ENCODE measurements at places on chromosomes 3 and 15.

DNA sequence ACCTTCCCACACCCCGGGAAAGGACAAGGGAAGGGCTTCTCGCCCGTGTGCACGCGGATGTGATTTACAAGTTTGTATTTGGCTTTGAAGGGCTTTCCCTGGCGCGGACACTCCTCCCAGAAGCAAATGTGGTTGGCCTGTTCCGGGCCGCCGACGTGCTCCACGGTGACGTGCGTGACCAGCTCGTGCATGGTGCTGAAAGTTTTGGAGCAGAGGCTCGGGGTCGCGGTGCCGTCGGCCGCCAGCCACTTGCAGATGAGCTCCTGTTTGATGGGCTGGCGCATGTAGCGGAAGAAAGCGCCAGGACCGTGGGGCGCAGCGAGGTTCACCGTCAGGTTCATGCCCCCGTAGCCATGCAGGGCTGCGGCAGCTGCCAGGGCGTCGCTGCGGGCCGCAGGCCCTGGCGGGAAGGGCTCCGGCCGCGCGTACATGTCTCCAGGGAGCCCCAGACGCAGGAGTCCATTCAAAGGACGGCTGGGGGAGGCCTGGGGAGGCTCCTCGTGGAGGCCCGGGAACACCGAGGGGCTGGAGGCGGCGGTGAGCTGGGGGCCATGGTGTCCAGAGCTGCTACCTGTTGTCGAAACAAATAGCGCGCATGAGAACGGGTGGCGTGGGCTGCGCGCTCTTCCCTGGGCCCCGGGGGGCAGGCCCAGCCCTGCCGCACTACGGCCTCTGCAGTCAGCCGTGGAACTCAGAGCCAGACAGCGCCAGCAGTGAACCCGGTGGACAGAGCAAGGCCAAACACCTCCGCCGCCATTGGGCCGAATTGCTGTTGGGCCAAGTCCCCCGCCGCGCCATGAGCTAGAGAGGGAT is 10.2 kb downstream of the ZIC4 start:
- DNase-seq, result no peak

DNA sequence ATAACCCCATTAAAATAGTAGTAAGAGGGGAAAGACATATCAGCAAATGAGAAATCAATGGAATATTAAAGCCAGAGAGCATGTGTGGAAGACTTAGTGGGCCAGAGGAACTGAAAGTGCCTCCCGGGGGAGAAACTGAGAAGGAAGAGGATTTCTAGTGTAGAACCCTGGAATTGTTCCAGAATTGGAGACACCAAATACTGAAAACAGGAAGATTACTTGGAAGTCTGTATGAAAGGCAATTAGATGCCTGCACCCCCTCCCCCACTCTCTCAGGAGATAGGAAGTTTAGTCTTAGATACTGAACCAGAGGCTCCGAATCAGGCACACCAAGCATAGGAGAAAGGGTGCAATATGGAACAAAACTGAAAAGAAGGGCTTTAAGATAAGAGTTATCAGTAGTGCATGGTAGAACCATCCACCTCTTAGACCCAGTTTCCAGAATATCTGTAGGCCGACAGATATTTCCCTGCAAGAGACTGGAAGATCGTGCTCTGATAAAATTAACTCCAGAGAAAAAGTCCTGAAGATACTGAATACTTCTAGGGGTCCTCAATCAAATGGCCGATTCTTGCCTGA is 32.4 kb downstream of the KLHL18 start:
- DNase-seq, result no peak

GRCh38 chr15:43523646-43524045 is 6.2 kb downstream of the MAP1A start:
- DNase-seq, result no peak

- no peak for DNase-seq
These were observed 24.2 kb downstream of the DENND4A start for GRCh38 chr15:65767895-65768294.

DNA sequence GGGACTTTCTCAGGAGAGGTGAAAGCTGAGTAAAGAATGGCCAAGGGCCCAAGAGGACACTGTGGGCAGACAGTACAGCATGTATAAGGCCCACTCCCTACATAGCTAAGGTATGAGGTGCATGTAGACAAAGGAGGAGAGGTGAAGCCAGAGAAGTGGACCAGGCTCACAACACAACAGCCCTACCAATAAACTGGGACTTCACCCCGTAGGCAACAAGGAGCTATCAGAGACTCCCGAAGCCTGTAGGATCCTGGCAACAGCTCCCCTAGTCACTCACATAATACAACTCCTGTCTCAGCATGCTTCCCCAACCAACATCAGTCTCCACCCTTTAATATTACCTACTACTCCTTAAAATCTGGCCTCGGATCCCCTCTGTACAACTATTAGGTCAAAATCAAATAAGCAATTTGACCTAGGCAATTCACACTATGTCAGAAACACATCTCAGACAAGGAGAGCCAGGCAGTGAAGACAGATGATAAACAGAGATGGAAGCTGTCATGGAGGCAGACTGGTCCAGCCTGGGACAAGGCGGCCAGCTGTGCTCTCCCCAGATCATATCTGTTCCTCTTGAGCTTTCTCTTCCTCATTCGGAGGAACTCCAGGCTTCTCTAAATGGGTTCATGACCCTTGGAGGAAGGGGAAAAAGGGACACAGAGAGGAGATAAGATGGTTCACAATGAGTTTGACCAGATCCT is 1.4 kb downstream of the XXYLT1 start:
- DNase-seq, result no peak

- no peak for DNase-seq
These were observed 1.1 kb downstream of the TPRG1 start for GRCh38 chr3:189172668-189173419.

GRCh38 chr3:72728958-72729467 is 119.2 kb downstream of the SHQ1 start:
- DNase-seq, result no peak

GRCh38 chr15:91795235-91795634 is 58.3 kb upstream of the SLCO3A1 start:
- no peak for DNase-seq

DNA sequence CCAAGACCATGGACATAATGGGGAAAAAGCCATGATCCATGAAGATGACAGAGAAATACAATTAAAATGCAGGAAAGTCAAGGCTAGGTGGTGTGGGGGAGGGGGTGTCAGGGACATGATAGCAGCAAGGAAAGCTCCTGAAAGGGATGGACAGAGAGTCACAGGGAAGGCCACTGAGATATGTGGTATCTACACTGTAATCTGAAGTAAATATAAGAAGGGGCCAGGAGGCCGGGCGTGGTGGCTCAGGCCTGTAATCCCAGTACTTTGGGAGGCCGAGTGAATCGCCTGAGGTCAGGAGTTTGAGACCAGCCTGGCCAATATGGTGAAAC is 62.5 kb downstream of the FOXP1 start:
- DNase-seq, result no peak

GRCh38 chr15:61169904-61170695 is 59.0 kb downstream of the RORA start:
- DNase-seq, result no peak

DNA sequence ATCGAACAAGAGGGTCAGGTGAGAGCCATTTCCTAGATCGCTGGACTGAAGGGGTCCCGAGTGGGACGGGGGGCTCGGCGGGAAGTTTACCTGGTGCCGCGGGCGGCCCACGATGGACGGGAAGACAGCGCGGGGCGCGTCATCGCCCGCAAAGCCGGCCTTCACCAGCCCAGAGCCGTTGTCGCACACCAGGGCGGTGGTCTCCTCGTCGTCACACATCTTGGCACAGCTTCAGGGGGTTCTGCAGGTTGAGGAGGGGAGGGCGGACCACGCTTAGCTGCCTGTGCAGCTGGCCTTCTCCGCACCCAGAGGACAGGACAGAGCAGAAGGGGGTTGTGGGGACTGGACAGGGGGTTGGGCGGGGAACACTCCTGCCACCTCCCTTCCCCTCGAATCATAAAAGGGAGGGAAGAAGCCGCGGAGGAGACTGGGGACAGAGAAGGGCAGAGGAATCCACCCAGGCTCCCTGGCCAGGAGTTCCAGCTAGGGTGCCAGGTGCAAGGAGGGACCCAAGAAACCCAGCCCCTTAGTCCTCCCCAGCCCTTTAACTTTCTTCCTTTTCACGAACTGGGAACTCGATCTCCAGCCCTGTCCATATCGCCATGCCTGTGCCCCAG is 651 bp downstream of the ACTC1 start:
- DNase-seq, result no peak

GRCh38 chr3:73383470-73384049 is 241.2 kb downstream of the PDZRN3 start:
- no peak for DNase-seq

GRCh38 chr3:61665987-61666386 is 104.6 kb downstream of the PTPRG start:
- no peak for DNase-seq

- DNase-seq, result no peak
These were observed 116.1 kb downstream of the ANP32A start for GRCh38 chr15:68704496-68705021.

DNA sequence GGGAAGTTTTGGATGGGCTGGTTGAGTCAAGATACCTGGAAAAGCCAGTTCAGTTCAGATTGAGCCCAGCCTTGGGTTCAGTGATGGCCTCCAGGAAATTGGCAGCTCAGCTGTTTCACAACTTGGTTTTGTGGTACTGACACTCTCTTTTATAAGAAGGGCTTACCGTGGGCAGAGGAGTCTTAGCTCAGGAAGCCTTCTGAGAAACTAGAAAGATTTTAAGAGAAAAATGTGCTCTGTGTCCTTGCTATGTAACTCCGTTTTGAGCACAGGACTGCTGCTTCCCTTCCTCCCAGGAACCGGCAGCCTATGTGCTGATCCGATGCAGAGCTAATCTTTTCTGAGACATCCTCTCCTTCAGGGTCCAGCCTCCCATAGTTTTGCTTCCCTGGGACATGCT is 46.6 kb upstream of the RASGRP1 start:
- DNase-seq, result peak; percentile 86

DNA sequence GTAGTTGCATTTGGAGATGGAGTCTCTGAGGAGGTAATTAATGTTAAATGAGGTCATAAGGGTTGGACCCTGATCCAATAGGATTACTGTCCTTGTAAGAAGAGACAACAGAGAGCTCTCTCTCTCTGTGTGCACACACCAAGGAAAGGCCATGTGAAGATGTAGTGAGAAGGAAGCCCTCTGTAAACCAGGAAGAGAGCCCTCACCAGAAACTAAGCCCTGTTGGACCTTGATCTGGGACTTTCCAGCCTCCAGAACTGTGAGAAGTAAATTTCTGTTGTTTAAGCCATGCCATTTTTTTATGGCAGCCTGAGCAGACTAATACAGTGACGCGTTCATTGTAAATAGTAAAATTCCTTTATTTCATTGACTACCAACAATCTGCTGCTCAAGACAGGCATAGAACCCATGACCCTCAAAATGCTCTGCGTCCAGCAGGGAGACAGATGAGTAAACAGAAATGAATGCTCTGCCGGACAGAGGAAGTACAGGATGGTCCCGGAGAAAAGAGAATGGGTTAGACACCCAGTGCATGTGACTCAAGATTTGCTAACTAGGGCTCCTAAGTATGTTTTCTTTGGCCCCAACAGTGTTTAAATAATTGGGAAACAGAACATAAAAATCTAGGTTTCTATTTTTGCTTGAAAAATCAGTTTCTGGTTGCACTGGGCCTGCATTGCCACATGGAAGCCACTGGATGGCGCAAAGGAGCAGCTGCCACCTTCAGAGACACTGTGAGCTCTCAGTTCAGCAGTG is 37.9 kb upstream of the TNFAIP8L3 start:
- no peak for DNase-seq

DNA sequence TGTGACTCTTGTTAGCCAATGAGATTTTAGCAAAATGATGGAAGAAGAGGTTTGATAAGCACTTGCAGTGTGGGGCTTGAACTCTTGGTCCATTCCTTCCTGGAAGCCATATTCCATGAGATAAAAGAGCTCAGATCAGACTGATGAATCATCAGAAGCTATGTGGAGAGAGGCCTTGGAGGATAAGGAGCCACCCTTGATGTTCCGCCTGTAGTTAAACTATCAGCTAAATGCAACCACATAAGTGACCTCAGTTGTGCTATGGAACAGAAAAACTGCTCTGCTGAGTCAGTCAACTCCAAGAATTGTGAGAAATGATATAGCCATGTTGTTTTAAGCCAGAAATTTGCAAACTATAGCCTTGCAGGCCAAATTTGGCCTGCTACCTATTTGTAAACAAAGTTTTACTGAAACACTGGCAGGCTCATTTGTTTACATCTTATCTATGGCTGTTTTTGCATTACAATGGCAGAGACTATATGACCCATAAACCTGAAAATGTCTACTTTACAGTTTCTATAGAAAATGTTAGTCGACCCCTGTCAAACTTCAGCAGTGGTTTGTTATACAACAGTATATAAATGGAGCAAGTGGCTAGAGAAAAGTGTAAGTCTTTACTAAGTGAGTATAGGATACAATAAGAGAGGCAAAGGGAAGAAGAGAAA is 27.6 kb upstream of the GAP43 start:
- no peak for DNase-seq

- DNase-seq, result no peak
These were observed 127.6 kb downstream of the ARNT2 start for GRCh38 chr15:80531796-80532195.

GRCh38 chr15:41904541-41905005 is 10.7 kb upstream of the SPTBN5 start:
- peak; percentile 70 for DNase-seq

- no peak for DNase-seq
These were observed 7.4 kb downstream of the EAF1 start for GRCh38 chr3:15434756-15435155.

DNA sequence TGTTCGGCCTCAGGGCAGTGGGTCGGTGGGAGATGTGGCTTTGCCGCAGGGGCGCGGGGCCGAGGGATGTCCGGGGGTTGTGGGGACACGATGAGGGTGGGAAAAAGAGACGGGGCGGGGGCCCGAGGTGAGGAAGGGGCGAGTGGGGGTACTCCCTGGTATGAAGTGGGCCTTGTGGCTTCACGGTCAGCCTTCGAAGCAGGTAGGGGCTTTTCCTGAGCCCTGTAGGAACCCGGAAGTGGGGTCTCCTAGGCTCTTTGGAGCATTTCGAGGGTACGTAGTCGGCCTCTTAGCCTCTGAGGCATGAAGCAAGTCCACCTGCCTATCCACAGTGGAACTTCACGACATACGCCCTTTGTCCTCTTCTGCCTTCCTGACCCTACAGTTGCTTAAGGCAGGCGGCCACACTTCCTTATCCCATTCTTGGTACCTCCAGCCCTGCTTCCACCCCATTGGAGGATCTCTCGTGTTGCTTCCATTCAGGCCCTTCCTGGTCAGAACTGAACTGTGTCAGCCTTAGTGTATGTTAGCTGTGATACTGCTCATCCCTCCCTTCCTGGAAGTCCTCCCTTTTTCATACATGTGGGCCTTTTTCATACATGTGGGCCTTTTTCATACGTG is 389 bp downstream of the ARPC4 start:
- DNase-seq, result no peak
